ENCODE measurements at places on chromosomes 16 and 17.

DNA sequence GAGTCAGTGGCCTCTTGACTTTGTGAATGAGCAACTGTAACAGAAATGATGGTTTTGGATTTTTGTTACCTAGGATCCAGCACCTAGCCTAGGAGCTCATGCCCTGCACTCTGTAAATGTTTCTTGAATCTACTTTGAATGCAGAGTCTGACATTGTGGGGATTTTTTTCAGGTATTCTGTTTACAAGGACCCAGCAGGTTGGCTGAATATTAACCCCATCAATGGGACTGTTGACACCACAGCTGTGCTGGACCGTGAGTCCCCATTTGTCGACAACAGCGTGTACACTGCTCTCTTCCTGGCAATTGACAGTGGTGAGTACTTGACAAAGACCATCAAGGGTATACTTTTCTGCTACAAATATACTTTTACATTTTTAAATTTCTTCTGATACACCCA lies 59.8 kb upstream of the HSBP1 start:
- DNase-seq = no peak

DNA sequence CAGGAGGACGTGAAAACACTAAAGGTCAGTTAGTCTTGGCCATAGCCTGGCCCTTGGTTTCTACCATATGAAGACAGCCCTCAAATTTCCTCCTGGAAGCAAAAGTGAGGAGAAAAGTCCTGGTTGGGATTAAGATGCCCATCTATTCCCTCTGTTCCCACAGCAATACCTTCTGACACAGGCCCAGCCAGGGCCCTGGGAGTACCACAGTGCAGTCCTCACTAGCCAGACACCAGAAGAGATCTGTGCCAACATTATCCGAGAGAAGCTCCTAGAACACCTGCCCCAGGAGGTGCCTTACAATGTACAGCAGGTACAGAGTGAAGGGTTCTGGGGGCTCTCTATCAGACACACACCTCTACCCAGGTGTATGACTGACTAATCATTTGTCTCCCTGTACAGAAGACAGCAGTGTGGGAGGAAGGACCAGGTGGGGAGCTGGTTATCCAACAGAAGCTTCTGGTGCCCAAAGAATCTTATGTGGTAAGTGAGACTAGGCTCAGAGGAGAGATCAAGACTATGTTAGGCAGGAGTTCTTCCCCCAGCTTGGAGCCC lies 4.1 kb downstream of the ERAL1 start:
- no peak for DNase-seq

GRCh38 chr16:63311313-63311712 lies 1275.1 kb upstream of the CDH8 start:
- DNase-seq = no peak

DNA sequence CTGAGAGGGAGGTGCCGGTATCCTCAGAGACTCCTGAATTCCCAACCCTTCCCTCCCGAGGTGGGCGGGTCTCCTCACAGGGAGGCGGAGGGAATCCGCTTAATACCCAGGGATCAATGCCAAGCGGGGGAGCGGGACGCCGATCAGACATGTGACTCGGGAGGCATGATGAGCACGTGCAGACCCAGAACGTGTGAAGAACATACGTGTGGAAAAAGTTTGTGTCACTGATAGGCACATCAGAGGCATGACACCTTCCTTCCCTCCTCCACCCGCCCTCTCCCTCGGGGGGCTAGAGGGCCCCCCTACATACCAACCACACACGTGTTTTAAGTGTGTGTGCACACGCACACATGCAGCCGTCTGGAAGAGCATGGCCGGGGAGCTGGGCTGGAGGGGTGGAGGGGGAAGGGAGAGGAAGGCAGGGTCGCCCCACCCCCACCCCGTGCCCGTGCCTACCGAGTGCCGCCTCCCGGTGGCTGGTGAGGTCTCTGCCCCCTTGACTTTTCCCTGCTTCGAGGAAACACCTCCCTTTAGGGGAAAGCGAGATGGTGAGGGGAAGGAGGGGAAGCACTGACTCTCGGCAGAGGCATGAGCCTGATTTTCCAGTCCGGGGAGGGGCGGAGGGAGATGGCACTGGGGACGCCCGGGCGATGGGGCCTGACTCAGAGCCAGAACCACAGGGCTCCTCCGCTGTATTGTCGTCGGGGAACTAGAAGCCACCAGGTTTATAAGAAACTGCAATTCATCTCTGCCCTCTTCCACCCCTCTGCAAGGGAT lies 12.1 kb upstream of the TBX21 start:
- DNase-seq = peak; percentile 75

GRCh38 chr17:77489893-77490255 lies 349.1 kb downstream of the SEC14L1 start:
- no peak for DNase-seq

DNA sequence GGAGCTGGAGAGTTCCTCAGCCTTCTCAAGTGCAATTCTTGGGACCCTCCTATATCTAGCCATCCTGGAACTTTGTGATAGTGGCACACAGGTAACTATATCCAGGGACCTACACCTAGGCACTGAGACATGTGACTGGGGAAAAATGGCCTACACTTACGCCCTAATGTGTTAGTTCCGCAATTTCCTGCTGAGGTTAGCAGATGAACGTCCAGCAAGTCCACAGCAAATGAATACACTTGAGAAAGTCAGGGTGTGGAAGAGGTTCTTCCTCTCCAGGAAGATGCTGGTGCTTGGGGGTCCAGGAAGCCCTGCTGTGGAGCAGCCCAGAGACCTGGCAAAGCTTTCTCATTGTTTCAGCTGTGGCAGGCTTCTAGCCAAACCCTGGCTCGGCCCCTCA lies 20.8 kb downstream of the PIK3R5 start:
- no peak for DNase-seq

DNA sequence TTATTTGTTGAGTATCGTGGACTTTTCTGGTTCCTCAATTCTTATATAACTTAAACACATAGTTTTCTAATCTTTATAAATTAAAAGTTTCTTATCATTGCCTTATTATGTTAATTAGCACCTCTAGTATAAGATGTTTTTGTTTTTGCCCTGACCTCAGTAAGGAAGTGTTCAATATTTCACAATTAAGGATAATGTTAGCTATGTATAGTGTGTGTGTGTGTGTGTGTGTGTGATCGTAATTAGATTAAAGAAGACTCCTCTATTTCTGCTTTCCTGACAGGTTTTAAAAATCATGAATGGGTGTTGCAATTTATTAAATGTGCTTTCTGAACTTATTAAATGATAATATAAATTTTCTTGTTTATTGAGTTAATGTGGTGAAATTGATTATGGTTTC lies 12.0 kb downstream of the IL21R start:
- DNase-seq = no peak

DNA sequence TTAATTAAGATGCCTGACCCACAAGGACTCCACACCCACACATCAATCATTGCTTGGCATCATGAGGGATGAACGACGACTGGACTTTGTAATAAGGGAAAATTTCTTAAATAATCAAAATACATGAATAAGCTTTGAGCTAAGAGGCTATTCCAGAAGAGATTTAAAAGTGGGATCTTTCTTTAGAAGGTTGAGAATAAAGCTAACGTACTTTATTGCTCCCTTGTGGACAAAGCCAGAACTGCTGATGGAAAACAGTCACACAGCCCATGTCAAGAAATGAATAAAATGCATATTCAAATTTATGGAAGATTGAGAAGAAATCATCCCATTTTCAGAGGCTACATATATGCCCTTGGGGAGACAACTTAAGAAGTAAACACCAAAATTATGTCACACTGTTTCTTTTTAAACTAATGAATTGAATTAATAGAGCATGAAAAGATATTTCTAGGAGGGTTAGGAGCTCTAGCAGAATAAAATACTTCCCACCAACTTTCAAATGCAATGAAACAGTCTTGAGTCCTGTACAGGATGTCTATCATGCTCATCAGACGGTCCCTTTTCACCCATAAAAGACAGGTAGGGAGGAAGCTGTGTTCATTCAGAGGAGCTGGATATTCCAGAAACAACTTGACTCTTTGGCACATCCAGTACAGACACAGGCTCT lies 60.2 kb upstream of the PHOSPHO1 start:
- DNase-seq = no peak

GRCh38 chr16:56637814-56638750 lies at the start of gene MT1A:
TSS of gene MT1A (plus strand) at chr16:56638666. CDS start at chr16:56638739, 73 bp downstream.
- DNase-seq = no peak

GRCh38 chr17:35432176-35433074 lies at the start of gene SLFN12:
TSS of gene SLFN12 (minus strand) at chr17:35432500. CDS start at chr17:35423028, 9,472 bp downstream.
- DNase-seq = no peak

GRCh38 chr17:64069143-64069542 lies 48.7 kb upstream of the ICAM2 start:
- DNase-seq = no peak

GRCh38 chr17:81737947-81738800 lies 26.1 kb downstream of the SLC25A10 start:
- no peak for DNase-seq

- DNase-seq = no peak
Observed at GRCh38 chr16:2963723-2964474, at the start of gene KREMEN2. TSS of gene KREMEN2 (plus strand) at chr16:2964275. CDS start at chr16:2964521, 246 bp downstream.

- peak; percentile 27 for DNase-seq
Observed at GRCh38 chr17:59001158-59001814, 105.4 kb downstream of the TRIM37 start.

GRCh38 chr17:74780443-74781238 lies 4.5 kb upstream of the NAT9 start:
- DNase-seq = no peak

DNA sequence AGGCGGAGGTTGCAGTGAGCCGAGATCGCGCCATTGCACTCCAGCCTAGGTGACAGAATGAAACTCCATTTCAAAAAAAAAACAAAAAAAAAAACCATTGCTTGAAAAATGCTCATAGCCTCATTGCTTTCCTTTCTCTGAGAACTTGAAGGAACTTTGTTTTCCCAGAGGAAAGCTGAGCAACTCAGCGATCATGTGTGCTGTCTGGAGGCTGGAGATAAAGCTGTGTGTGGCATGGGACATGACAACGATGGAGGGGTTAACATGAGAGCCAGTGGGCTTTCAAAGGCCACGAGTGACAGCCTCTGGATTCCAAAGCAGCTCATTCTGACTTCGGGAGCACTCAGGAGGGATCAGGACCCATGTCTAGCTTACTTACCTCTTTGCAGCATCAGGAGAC lies 21.6 kb upstream of the QRICH2 start:
- DNase-seq = no peak

- DNase-seq = no peak
Observed at GRCh38 chr17:65679165-65679845, 117.9 kb upstream of the AXIN2 start.

DNA sequence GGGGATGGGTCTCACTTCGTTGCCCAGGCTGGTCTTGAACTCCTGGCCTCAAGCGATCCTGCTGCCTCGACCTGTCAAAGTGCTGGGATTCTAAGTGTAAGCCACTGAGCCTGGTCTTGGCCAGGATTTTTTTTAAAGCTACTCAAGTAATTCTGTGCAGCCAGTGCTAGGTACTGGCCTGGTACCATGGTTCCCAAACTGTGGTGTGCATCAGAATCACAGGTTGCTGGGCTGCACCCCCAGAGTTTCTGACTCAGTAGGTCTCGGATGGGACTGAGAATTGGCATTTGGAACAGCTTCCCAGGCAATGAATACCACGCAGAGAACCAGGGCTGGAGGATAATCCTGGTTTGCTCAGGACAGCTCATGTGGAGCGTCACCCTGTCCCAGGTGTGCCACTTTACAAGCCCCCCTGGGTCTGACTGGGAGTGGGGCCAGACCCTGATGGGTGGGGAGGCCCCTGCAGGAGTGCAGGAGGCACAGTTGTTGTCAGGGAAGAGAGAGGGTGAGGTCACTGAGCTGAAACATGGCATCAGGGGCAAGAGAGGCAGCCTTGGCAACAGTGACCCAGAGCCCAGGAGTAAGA lies 10.7 kb upstream of the MRPS23 start:
- DNase-seq = no peak

DNA sequence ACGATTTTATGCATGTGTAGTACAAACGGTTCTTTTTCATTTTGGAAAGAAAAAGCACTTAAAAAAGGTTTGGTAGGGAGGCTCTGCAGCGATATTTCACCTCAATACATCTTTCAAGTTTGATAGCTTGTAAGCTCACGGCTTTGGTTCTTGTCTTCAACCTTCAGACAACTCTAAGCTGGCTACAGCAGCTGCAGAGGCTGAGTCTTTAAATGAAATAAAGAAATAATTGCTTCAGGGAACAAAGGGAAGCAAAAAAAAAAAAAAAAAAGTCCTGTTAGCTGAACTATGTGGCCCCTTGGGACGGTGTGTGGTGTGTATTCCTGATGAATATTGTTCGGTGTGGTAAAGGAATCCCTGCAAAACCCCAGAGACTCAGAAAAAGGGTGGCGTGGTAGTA lies 265.1 kb downstream of the NTN1 start:
- no peak for DNase-seq

DNA sequence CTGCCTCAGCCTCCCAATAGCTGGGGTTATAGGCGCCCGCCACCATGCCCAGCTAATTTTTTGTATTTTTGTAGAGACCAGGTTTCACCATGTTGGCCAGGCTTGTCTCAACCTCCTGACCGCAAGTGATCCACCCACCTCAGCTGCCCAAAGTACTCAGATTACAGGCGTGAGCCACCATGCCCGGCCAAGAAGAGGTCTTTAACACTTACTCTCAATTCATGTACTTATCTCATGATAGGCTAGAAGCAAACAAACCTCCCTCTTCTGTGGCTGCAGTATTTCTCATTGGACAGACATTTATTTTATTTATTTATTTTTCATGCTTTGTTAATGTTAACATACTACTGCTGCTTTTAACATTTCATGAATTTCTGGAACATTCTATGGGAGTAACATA lies 7.0 kb upstream of the NT5C start:
- no peak for DNase-seq

GRCh38 chr17:4884489-4884888 lies 14.8 kb upstream of the C17orf107 start:
- no peak for DNase-seq

DNA sequence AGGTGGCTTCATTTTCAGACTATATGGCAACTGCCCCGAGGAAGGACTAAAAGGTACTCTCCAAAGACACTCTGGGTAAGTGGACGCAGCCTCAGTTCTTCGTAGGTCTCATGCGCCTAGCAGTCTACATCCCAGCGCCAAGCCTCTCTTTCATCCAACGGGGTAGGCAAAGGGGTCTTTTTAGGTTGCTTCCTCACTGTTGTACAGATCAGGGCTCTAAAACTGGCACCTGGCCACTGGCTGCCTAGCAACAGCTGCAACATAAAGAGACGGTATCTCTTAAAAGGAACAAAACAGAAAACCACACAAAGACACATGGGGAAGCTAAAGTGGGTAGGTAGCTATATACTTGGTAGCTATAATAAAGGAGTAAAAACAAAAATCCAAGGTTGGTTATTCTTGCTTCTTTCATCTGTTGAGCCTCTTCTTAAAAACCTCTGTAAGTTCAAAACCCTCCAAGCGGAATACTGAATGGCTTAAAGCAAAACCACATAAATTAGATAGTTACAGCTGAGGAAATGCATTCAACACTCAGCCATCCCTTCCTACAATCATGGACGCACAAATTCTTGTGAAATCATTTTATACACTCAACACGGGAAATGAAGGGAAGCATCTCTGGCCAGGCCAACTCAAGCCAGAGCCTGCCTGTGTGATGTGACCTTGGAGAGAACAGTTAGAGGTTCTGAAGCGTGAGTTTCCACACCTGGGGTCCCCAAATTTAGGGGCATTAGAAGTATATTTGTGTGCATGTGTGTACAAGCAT lies 22.7 kb downstream of the CYTH1 start:
- DNase-seq = no peak
